Effector memory CD4-positive, alpha-beta T cell (primary cell): ENCODE measurements at places on chromosomes 1 and 21.

GRCh38 chr1:94314222-94314858 lies 77.0 kb upstream of the ARHGAP29 start:
- no peak for DNase-seq

DNA sequence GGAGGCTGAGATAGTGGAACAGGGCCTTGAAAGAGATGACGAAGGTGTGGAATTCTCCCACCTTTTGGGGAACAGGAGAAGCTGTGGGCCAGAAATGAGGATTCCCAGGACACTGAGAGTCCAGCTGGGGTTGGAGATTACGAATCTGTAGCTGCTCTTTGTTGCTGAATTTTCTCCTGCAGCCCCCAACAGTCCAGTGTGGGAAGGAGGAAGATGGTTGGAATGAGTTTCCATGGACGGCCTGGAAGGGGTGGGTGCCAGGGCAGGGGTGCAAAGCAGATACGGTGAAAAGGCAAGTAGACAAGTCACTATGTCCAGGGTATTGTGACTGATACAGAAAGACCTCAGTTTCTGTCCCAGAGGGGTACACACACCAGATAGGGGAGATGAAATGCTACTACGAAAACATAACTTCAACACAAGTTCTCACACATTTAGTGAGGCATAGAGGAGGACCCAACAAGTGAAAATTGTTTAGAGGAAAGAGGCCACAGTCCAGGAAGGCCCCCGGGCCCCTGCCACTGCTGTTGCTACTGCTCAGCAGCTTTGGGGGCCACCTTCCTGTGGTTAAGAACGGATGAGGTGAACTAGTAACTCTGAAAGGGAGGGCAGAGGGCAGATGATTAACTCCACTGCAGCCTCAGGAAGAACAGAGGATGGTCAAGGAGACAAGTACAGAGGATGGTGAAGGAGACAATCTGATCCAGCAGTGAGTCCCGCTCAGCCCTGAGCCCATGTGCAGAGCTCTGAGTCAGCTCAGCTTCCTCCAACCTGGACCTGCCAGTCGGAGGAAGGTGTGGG lies 7.3 kb downstream of the CD244 start:
- no peak for DNase-seq

- DNase-seq = no peak
Observed at GRCh38 chr1:37862330-37862729, 2.9 kb upstream of the MTF1 start.

- no peak for DNase-seq
Observed at GRCh38 chr1:245762396-245762910, 607.7 kb downstream of the KIF26B start.

- no peak for DNase-seq
Observed at GRCh38 chr1:116923421-116923820, 13.7 kb downstream of the PTGFRN start.

DNA sequence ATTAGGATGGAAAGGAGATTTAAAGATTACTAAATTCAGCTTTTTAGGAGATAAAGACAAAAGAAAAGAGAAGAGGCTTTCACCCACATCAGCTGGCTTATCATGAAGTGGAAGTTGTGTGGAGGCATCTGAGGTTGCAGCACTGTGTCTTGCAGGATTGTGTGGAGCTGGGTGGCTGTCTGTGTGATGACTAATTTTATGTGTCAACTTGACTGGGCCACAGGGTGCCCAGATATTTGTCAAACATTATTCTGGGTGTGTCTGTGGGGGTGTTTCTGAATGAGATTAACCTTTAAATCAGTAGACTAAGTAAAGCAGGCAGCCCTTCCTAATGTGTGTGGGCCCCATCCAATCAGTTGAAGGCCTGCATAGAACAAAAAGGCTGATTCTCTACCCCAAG lies 3.9 kb downstream of the KCNA10 start:
- no peak for DNase-seq

DNA sequence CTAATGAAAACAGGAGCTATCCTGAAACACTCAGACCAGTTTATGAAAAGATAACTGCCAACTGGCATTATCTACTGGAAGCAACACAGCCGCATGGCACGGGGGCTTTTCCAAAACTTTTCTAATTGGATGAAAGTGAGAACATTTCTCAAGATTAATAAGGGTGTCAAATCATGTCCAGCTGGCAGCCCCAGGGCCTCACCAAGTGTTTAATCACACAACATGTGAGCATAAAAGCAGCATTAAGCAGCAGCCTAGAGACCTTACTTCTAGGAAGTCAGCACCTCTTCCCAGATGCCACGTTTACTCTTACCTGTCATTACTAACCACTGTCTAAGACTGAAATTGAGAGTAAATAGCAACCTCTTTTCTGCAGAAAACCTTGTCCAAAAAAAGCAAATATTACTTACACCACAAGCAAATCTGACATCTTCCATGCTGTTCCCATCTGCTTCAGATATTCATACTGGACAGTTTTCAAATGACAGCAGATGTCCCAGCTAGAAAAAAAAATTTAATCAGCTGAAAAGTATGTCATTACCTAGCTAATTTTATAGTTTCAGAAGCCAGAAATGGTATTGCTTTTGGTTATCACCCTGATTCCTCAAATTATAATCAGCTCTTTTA lies 341.5 kb upstream of the ZP4 start:
- DNase-seq = no peak

DNA sequence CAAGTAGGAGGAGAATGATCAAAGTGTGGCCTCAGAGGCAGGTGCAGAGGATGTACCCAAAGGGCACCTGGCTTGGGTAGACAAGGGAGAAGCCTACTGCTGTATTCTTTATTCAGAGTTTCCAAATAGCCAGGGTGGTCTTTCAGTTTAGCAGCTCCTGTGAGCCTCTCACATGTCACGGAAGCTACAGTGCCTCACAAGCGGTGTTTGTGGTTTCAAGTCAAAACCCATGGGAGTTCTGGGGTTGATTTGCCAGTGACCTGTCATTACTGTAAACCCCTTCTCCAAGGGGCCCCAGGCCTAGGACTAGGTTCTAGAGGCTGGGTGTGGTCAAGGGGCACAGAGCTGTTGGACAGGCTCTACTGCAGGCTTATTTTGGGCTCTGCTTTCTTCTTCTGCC lies 10.2 kb upstream of the IL10 start:
- no peak for DNase-seq

GRCh38 chr1:17212009-17212408 lies 7.1 kb downstream of the PADI1 start:
- DNase-seq = no peak

- DNase-seq = no peak
Observed at GRCh38 chr21:32299695-32300094, 1.0 kb downstream of the MRAP start.

DNA sequence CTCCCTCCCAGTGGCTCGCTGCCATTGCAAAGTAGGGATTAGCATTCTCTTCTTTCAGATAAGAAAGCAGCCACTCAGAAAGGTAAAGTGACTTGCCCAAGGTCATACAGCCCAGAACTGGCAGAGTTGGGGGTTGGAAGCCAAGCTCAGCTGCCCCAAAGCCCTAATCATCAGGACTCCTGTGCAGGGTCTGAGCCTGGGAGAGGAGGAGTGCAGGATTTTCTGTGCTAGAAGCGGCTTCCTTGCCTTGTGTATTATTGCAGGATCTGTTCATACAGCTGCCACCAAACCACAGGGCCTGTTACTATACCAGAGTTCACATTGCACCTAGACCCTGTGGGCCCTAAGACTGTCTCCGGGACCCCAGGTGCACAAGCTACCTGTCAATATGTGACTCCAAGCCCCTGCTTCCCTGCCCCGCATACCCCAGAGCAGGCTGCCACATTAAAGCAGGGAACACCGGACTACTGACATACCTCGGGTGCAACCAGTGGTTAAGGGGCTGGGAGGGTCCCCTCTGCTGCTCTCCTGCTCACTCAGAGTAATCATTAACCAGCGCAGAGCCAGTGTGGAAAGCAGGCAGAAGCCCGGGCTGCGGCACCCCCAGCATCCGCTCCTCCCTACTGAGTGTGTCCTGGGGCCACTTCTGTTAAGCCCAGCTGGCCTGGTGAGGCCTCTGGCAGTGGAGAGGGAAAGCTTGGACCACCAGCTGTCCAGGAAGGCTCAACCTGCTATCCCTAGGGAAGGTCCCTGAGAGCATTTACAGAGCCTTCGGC lies 15.8 kb downstream of the HSPG2 start:
- no peak for DNase-seq

GRCh38 chr1:154349121-154349520 lies 23.8 kb downstream of the ATP8B2 start:
- DNase-seq = no peak

DNA sequence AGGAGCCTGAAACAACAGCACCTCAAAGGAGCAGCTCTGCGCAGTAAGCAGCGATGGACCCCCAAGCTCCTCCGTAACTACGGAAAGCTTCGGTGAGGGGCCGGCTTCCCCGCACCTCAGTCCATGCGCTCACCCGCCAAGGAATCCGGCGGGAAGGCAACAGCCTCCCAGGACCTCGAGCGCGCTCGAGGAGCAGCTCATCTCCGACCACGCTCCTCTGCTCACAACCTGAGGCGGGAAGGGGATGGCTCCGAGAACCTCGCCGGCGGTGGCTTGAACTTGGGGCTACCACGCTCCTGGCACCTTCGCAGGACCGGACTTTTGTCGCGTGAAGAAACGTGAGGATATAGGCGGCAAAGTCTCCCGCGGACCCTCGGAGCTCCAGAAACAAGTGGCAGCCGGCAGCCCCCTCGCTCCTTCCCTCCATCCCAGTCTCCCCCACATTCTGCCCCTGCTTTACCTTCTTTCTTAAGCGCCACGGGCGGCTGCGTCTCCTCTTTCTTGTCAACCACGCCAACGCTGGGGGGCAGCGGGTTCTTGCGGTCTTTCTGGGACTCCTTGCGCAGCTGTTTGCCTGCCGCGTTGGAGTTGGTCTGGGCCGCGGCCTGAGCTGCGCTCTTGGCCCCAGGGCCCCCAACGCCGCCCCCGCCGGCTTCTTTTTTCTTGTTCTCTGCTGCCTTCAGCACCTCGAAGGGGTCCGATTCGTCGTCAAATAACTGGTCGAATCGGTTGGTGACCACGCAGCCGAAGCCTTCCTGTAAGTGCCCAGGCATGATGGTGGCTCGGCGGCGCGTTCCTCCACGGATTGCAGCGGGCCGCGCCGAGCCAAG lies 459 bp downstream of the SERBP1 start:
- no peak for DNase-seq

- DNase-seq = no peak
Observed at GRCh38 chr21:17578162-17578561, 34.5 kb downstream of the BTG3 start.

DNA sequence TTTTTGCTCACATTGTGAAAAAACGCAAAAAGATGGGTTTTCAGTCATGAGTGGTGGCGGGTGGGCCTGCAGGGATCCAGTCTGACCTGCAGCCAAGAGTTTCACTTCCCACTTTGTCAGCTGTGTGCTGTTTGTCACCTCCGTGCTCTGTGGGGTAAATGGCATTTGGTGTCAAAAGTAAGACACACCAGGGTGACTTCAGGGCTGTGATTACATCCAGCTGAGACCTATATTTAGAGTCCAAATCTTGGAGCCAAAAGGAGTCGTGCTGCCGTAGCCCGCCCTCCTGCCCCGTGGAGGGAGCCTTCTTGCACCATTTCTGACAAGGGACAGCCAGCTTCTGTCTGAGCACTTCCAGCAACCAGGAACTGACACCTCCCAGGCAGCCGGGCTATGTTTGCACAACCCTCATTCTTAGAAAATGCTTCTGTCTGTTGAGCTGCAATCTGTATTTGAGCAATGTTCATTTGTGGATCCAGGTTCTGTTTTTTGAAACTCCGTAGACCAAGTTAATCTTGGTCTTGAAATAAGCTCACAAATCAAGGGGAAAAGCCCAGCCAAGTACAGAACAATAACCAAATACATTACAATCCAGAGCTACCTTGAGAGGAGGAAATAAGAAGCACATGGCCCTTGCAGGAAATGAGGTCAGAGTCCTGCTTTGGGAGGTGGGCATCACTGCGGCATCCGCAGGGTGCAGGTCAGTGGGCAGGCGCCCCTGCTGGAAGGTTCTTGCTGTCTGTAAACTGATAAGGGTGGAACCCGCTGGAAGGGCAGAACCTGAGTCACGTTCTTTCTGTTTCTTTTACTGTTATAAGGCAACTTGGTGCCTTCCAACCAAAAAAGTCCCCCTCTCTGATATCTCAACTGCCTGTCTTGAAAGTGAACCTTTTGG lies 14.4 kb downstream of the ABCG1 start:
- DNase-seq = peak; percentile 85

GRCh38 chr1:48677306-48678287 lies 99.1 kb downstream of the BEND5 start:
- no peak for DNase-seq

- DNase-seq = no peak
Observed at GRCh38 chr1:64550510-64550909, 80.6 kb downstream of the CACHD1 start.

GRCh38 chr1:74953622-74954021 lies 180.6 kb upstream of the LHX8 start:
- no peak for DNase-seq

GRCh38 chr1:152461544-152461943 lies 47.5 kb upstream of the CRNN start:
- DNase-seq = peak; percentile 55

GRCh38 chr1:229098903-229099578 lies 171.9 kb upstream of the RAB4A start:
- DNase-seq = no peak

DNA sequence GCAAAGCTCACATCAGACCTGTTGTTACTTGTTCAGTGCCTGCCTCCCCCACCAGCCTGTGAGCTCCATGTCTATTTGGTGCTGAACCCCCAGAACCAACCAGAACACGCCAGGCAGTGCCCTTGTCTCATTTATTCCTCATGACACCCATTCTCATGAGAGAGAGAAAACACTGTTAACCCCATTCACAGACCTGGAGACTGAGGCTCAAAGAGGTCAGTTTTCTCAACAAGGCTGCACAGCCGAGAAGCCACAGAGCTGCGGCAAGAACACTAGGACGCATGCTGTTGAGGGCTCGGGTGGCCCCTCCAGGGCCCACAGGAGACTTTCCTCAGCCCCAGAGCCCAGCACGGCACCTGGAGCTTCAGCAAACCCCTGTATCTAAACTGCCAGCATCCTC lies 13.1 kb downstream of the KCNN3 start:
- no peak for DNase-seq

DNA sequence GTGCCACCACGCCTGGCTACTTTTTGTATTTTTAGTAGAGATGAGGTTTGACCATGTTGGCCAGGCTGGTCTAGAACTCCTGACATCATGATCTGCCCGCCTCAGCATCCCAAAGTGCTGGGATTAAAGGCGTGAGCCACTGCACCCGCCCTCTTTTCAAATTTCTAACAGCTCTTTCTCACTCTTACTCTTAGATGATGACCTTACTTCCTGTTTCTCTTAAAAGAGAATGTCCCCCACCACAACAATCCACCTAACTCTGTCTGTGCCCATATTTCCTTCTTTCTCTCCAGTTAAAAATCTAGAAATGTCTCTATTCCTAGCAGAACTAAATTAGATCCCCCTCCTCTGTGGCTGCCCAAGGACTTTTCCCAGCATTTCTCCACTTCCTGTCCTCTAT lies 46.6 kb upstream of the RGS2 start:
- no peak for DNase-seq

GRCh38 chr1:164240081-164240480 lies 318.9 kb upstream of the PBX1 start:
- DNase-seq = no peak
